Posterior vena cava (tissue), 2 donors: ENCODE measurements at places on chromosomes 5 and 9. TPM values are rescaled to one million over a fixed set of nuclear protein-coding genes. Genes with fewer than 3 reads are reported as not detected.

GABRA1 gene
- total RNA-seq: not detected

NEURL1B gene
- 32.9 TPM for total RNA-seq

ZBED3 gene
- 9.7 TPM for total RNA-seq

ARL10 gene
- 15.2 TPM for total RNA-seq

CCDC192 gene
- total RNA-seq: not detected

GALT gene
- 22.2 TPM for total RNA-seq

NTRK2 gene
- 19.2 TPM for total RNA-seq

TMEM215 gene
- not detected for total RNA-seq

RXRA gene
- total RNA-seq: 41.5 TPM

MAP3K1 gene
- total RNA-seq: 12.0 TPM

- no peak for DNase-seq
These were observed 10.4 kb downstream of the GMCL2 start for GRCh38 chr5:178176791-178177190.

GRCh38 chr5:73496984-73497457 lies 1.2 kb upstream of the BTF3 start:
- no peak for DNase-seq

DNA sequence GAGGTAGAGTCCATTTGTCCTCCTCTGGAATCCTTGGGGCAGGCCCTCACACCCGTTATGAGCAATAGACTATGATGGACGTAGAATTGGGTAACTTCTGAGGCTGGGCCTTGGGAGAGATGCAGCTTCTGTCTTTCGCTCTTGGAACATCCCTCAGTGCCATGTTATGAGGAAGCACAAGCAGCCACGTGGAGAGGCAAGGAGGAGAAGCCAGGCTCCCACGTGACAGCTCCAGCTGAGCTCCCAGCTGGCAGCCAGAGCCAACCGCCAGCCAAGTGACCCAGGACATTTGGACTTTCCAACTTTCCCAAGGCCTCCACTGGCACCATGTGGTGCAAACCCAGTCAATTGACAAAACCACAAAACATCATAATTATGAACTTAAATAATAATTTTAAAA lies 43.0 kb upstream of the BOD1 start:
- no peak for DNase-seq

DNA sequence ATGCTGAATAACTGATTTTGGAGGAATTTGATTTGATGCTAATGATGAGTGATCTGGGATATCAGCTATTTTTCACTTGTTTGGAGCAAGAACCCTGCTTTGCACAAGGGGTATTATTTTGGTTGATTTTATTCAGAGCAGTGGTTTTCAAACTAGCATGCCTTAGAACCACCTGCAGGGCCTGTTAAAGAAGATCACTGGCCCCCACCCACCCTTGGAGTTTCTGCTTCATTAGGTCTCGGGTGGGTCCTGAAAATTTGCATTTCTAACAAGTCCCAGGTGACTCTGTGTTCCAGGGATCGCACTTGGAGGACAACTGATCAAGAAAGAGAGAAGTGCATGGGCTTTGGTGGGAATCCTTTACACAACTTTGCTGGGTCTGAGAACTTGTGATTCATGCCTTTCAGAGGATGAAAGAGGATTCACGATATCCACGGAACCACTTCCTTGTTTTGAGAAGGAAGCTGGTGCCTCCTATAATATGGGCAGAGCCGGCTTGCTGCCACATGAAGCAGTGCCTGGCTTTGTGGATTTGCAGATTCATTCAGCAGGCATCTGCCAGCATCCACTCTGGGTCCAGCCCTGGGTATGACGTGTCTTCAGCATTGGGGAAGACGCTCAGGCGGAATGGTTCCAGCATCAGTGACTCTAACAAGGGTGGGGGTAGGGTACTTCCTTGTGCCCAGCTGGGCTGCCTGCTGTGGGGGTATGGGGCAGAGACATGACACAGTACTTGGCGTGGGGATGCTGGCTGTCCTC lies 106.6 kb upstream of the PITX1 start:
- DNase-seq: no peak

- no peak for DNase-seq
These were observed 25.3 kb downstream of the AP3B1 start for GRCh38 chr5:78269088-78269703.

DNA sequence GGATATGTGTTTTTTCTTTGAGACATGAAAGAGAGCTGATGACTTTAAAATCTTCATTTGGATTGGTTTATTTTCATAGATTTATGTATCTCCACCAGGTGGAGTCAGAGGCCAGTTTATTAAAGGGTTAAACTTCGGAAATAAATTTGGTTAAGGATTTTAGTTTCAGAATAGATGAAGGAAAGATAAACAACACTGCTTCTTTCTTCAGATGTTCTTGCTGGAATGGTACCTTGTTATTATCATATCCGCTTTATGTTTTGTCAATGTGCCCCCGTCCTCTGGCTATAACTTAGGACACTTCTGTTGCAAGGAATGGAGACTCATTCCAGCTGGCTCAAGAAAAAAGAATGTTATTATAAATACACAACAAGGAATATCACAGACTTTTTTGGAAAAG lies 81.2 kb downstream of the ALDH1A1 start:
- no peak for DNase-seq

DNA sequence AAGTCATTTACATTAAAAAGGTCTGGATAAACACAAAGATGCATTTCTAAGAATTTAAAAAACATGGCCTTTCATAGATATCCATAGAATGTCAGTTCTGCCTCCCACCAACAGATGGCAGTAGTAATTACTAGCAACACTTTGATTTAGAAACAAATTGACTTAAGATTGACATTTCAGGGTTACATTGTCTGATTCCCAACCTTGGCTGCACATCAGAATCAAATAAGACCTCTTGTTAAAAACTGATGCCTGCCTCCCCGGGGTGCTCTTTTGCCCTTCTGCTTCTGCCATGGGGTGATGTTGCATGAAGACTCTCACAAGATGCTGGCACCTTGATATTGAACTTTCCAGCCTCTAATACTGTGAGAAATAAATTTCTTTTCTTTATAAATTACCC lies 146.2 kb upstream of the GPR151 start:
- no peak for DNase-seq

DNA sequence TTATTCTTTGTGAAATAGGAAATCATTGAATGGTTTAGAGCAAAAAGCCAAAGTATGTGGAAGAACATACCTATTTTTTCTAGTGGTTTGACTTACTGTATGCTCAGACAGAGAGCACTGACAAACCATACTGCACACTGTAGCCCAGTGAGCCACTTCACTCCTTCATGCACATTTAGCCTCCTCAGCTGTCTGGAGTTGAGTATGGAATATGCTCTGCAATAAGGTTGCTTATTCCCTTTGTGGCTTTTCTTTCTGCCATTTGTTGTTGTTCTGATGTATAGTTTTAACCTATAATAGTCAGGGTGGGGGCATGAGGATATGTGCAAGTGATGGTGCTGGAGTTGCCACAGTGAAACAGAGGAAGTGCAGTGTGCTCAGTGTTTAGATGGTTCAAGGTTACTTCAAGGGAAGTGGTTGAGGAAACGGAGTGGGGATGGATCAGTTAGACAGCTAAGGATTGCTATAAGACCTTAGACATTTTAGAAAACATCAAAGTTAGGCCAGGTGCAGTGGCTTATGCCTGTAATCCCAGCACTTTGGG lies 100.7 kb downstream of the CDC42SE2 start:
- no peak for DNase-seq

- DNase-seq: no peak
These were observed 209.8 kb downstream of the CWC27 start for GRCh38 chr5:64978546-64978945.

- no peak for DNase-seq
These were observed 11.5 kb downstream of the PDLIM4 start for GRCh38 chr5:132268769-132269551.

DNA sequence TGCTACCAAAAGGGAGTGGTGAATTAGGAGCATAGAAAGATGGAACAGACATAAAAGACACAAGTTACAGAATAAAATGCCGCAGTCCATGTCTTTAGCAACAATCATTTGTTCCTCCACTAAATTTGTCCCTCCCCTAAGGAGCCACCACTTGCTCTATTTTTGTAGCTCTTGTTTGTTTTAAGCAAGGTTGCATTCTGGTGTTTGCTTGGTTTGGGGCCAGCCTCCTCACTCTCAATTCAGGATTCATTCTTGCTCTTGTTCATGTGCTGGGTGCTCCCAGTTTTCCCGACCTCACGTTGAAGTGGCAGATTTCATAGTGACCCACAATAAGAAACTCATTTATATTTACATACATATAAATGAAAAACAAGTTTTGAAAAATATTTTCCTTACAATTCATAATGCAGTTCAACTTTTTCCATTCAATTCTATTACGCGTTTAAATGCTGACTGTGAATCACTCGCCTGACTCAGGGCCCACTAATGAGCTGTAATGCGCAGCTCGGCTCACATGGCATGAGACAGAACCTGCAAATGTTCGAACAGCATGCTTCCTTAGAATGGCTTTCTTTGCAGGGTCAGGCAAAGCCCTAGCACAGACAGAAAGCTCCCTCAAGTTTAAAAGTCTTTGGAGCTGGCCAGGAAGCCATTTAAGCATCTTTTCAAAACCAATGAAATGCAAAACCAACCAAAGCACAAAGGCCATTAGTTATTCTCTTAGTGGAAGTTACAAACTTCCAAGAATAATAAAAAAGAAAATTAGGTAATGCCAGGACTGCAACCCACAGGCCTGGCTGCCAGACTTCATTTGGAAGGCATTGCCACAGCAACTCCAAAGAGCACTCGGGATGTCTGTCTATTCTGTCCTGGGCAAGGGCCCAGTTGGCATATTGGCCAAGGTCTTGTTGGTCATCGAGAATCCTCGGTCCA lies 41.7 kb downstream of the RETREG1 start:
- no peak for DNase-seq

DNA sequence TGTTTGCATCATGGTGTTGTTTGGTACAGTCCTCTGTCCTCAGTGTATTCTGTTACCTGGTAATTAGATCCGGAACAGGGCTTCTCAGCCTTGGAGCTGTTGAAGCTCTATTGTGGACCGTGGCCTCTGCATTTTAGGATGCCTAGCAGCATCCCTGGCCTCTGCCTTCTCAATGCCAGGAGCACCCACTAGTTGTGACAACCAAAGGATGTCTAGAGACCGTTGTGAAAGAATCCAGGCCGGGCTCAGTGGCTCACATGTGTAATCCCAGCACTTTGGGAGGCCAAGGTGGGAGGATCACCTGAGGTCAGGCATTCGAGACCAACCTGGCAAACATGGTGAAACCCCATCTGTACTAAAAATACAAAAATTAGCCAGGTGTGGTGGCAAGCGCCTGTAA lies 159.6 kb downstream of the CACNA1B start:
- peak; percentile 49 for DNase-seq

DNA sequence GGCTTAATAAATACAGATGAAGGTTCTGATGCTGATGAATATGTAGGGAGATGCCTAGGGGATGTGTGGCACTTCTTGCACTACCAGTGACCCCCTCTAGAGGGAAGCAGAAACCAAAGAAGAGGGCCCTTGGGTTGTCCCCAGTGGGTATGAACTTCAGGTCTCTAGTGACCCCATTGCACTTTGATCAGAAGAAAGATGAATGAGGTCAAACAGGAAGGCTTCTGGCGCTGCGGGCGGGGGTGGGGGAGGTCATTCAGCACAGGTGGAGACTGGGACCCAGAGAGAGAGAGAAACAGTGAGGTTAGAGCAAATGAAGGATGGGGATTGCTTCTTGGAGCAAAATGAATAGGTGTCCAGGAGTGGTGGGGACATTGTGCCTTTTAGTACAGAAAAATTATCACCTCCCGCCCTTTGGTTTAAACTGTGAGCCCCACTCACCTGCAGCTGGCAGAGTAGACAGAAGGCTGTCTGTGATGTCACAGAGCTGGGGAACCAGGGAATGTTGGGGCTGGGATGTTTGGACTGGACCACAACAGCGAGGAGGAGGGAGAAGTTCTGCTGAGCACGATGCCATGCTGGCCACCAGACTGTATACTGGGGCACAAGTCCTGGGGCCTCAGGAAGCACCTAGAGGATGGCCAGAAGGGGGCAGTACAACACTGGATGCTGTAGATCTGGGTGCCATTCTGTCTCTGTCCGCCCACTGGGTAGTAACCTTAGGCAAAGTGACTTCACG lies at the start of gene TEX48:
Gene TEX48, minus strand, starts transcription at position 599 of the 739 bp plus-strand sequence. CDS start 10,469 bp downstream, outside the sequence.
- peak; percentile 84 for DNase-seq
